ENCODE measurements at places on chromosomes 2 and 18. TPM values are rescaled to one million over a fixed set of nuclear protein-coding genes. Genes with fewer than 3 reads are reported as not detected.

IL36RN gene
- 5.6 TPM for total RNA-seq

ACMSD gene
- not detected for total RNA-seq

CYP20A1 gene
- total RNA-seq = 33.6 TPM

SERPINB12 gene
- 2.6 TPM for total RNA-seq

GREB1L gene
- total RNA-seq = 6.8 TPM

EPB41L5 gene
- total RNA-seq = 40.3 TPM

TPO gene
- 4.4 TPM for total RNA-seq

IL36G gene
- total RNA-seq = not detected

REG3G gene
- not detected for total RNA-seq

CABLES1 gene
- 2.8 TPM for total RNA-seq

CAPN14 gene
- total RNA-seq = 20.5 TPM

WDPCP gene
- total RNA-seq = 26.9 TPM

STPG4 gene
- total RNA-seq = not detected

SRBD1 gene
- 25.1 TPM for total RNA-seq

GRB14 gene
- total RNA-seq = 19.7 TPM

CWC22 gene
- 24.4 TPM for total RNA-seq

ASAP2 gene
- total RNA-seq = 29.5 TPM

RAPGEF4 gene
- total RNA-seq = 11.3 TPM

GYPC gene
- 73.4 TPM for total RNA-seq

IMPACT gene
- 40.8 TPM for total RNA-seq

XDH gene
- 0.21 TPM for total RNA-seq

MTERF4 gene
- 70.9 TPM for total RNA-seq

NAT8 gene
- total RNA-seq = not detected

MEX3C gene
- 42.2 TPM for total RNA-seq

CNDP1 gene
- not detected for total RNA-seq

NEUROD1 gene
- not detected for total RNA-seq

DUSP2 gene
- 8.0 TPM for total RNA-seq

CCDC68 gene
- 5.0 TPM for total RNA-seq

PJVK gene
- 2.8 TPM for total RNA-seq

BIN1 gene
- total RNA-seq = 697 TPM

LRRC30 gene
- total RNA-seq = 2.7 TPM

MYCN gene
- 7.3 TPM for total RNA-seq

C2orf92 gene
- 8.5 TPM for total RNA-seq

PLGLB2 gene
- 2.6 TPM for total RNA-seq

LBX2 gene
- total RNA-seq = not detected

LIMS1 gene
- total RNA-seq = 79.4 TPM

TXNDC2 gene
- not detected for total RNA-seq

G6PC2 gene
- not detected for total RNA-seq

PROC gene
- total RNA-seq = not detected

DYNC2LI1 gene
- 37.3 TPM for total RNA-seq

AOX1 gene
- 3.3 TPM for total RNA-seq

EFEMP1 gene
- total RNA-seq = 75.8 TPM

TNFRSF11A gene
- total RNA-seq = 4.8 TPM

ZFP36L2 gene
- total RNA-seq = 59.8 TPM

ZNF892 gene
- 11.7 TPM for total RNA-seq

IRS1 gene
- total RNA-seq = 16.1 TPM

ZDBF2 gene
- 38.6 TPM for total RNA-seq

EFR3B gene
- 6.1 TPM for total RNA-seq

AFTPH gene
- 38.9 TPM for total RNA-seq

GALNT3 gene
- total RNA-seq = 8.7 TPM

QPCT gene
- 5.6 TPM for total RNA-seq

ALPG gene
- not detected for total RNA-seq

ABCB11 gene
- not detected for total RNA-seq

HPCAL1 gene
- total RNA-seq = 37.4 TPM

ACOXL gene
- total RNA-seq = not detected

UBE2E3 gene
- 128 TPM for total RNA-seq

HOXD8 gene
- total RNA-seq = 2.7 TPM

ADGRF3 gene
- not detected for total RNA-seq

ZBTB7C gene
- 17.8 TPM for total RNA-seq
